Immature natural killer cell (primary cell): ENCODE measurements at places on chromosomes 1 and 21. TPM values are rescaled to one million over a fixed set of nuclear protein-coding genes. Genes with fewer than 3 reads are reported as not detected.

GRCh38 chr1:206982216-206982615, 12.0 kb upstream of the FCAMR start:
- H3K27me3 ChIP-seq, result peaks cover 6% of the 10 kb centered on the region
- H3K4me1 ChIP-seq, result no peaks in the 10 kb centered on the region
- H3K27ac ChIP-seq, result no peak overlapping the region
- peak; percentile 49 for DNase-seq

DNA sequence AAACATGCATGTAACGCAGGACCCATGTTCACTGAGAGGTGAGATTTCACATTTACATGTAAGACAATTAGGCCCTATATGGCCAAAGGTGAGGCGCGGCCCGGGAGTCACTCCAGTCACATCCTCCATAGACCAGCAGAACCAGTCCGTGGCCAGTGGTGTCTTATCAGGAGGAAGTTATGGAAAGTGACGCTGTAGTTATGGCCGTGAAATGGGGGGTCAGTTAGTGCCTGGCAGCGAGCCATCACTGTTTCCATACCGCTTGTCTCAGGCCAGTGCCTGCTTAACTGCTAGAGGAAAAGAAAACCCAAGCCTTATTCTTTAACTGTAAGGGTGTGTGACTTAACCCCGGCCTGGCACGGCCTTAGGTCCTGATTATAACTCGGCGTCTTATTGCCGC, 6.1 kb downstream of the C1orf159 start:
- H3K27ac ChIP-seq, result no peak overlapping the region
- H3K4me1 ChIP-seq, result peaks cover 10% of the 10 kb centered on the region
- H3K4me3 ChIP-seq, result no peak overlapping the region
- H3K36me3 ChIP-seq, result no peaks in the 10 kb centered on the region
- H3K27me3 ChIP-seq, result peaks cover 6% of the 10 kb centered on the region
- DNase-seq, result no peak

The CR1 gene
- polyA plus RNA-seq, result 0.39 TPM

- no peak for DNase-seq
- no peak overlapping the region for H3K4me3 ChIP-seq
- peaks cover 4% of the 10 kb centered on the region for H3K36me3 ChIP-seq
- H3K27me3 ChIP-seq, result peaks cover 3% of the 10 kb centered on the region
- H3K27ac ChIP-seq, result no peak overlapping the region
These were observed 78.2 kb upstream of the F3 start for GRCh38 chr1:94619731-94620130.

DNA sequence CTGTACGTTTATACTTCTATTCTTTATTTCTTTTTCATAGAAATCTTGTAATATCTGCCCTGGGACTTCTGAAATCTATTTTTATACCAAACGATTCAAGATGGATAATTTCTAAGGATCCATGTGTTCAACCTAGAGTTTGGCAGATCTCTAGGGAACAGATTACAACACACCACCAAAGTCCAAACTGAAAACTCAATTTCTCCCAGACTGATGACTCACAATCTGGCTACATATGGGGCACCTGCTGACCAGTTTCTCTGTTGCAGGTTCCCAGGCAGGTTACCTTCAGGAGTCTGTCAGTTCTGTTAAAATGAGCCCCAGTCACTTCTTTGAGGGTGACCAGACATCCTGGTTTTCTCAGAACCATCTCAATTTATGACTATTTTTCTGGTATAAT, 439.4 kb downstream of the GPATCH2 start:
- H3K27ac ChIP-seq, result no peak overlapping the region
- no peaks in the 10 kb centered on the region for H3K27me3 ChIP-seq

- peak; percentile 91 for DNase-seq
- H3K36me3 ChIP-seq, result peaks cover 9% of the 10 kb centered on the region
- H3K4me3 ChIP-seq, result peak overlapping the region; percentile 93
- peaks cover 11% of the 10 kb centered on the region for H3K27me3 ChIP-seq
- peaks cover 48% of the 10 kb centered on the region for H3K4me1 ChIP-seq
These were observed 1.3 kb downstream of the DENND4B start for GRCh38 chr1:153945131-153945794.

The CCDC181 gene
- not detected for polyA plus RNA-seq

The SLX9 gene
- 12.4 TPM for polyA plus RNA-seq

- H3K27me3 ChIP-seq, result peaks cover 6% of the 10 kb centered on the region
- DNase-seq, result peak; percentile 49
- H3K27ac ChIP-seq, result no peak overlapping the region
- H3K36me3 ChIP-seq, result no peaks in the 10 kb centered on the region
These were observed 47.5 kb upstream of the CRNN start for GRCh38 chr1:152461544-152461943.

GRCh38 chr1:85628791-85629531, 48.4 kb downstream of the CCN1 start:
- H3K4me3 ChIP-seq, result no peak overlapping the region
- H3K27me3 ChIP-seq, result no peaks in the 10 kb centered on the region
- DNase-seq, result no peak
- peaks cover 54% of the 10 kb centered on the region for H3K36me3 ChIP-seq
